ENCODE measurements at places on chromosomes 2 and 18.
A peak's percentile ranks its signal among the peaks of the same experiment; 100 is the strongest.

- DNase-seq: no peak
Observed at GRCh38 chr2:16644221-16644925, 21.3 kb downstream of the CYRIA start.

- DNase-seq: no peak
Observed at GRCh38 chr18:28855524-28855923, 678.6 kb upstream of the CDH2 start.

DNA sequence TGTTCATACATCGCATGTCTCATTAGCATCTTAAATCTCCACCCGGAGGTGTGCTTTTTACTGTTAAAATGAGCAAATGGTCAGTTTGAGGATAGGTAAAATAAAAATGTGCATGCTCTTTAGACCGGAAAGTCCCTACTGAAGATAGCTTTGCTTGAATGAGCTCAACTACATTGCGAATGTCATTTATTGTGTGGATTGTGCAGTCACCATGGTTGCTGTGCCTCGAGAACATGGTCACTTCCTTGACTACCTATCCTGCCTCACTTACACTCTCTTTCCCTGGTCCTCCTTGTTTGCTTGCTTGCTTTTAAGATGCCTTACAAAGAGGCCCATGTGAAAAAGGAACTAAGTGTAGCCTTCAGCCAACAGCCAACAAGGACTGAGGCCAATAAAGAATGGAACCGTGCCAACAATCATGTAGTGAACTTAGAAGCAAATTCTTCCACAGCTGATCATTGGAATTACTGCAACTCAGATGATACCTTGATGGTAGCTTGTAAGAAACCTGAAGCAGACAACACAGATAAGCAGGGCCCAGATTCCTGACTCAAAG is 72.2 kb upstream of the BARD1 start:
- DNase-seq: peak; percentile 1

GRCh38 chr2:14364471-14364870 is 268.0 kb upstream of the LRATD1 start:
- no peak for DNase-seq

DNA sequence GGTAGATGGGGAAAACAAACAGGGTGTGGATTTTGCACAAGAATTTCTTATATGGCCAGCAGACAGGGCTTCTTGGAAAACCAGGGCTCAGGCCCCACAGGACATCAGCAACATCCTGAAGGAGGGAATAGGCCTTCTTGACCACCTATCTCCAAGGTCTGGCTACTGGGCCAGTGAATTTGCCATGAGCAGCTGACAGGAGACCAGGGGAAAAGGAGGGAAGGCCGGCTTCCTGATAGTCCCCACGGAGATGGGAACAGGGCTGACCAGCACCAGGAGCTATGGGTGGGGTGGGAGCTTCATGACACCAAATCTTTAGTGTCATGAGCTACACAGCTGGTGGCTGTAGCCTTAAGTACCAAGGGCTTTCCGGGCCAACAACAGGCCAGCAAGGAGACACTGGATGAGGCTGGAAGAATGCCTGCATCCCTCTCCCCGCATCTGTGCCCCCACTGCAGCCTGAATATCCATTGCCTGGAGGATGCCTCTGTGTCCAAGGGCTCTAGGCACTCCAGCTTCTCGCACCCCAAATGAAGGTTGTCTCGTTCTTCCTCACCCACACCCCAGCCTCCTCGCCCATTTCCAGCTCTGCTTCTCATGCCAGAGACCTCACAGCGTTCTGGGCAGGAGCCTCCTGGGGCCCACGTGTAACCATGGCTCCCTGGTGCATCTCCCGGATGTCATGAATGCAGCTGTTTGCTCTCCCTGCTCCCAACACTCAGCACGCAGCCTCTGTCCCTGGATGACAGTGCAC is 74.8 kb downstream of the EMX1 start:
- no peak for DNase-seq

DNA sequence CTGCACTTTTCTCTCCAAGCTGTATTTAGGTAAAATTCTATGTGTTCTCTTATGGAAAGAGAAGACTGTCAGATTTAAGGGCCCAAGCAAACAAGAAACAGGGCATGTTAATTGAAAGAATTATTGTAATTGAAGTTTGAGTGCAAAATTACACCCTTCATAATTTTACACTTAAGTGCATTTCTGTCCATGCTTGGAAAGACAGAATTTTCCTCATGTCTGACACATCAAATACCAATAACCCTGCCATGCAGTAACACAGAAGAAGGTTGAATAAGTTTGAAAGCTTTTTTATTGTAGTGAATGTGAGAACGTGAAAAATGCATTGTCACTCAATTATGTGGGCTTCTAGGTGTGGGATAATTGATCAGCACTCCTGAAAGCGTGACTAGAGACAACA is 52.9 kb upstream of the PARD3B start:
- no peak for DNase-seq

GRCh38 chr2:144183727-144184126 is 336.2 kb downstream of the ZEB2 start:
- no peak for DNase-seq

- DNase-seq: no peak
Observed at GRCh38 chr2:110170102-110170501, 34.7 kb downstream of the NPHP1 start.

All from KG1 (cell line).